ENCODE measurements at places on chromosomes 16 and 17.
A peak's percentile ranks its signal among the peaks of the same experiment; 100 is the strongest.

- no peak for DNase-seq
These were observed 217.3 kb downstream of the USP22 start for GRCh38 chr17:20825539-20825938.

DNA sequence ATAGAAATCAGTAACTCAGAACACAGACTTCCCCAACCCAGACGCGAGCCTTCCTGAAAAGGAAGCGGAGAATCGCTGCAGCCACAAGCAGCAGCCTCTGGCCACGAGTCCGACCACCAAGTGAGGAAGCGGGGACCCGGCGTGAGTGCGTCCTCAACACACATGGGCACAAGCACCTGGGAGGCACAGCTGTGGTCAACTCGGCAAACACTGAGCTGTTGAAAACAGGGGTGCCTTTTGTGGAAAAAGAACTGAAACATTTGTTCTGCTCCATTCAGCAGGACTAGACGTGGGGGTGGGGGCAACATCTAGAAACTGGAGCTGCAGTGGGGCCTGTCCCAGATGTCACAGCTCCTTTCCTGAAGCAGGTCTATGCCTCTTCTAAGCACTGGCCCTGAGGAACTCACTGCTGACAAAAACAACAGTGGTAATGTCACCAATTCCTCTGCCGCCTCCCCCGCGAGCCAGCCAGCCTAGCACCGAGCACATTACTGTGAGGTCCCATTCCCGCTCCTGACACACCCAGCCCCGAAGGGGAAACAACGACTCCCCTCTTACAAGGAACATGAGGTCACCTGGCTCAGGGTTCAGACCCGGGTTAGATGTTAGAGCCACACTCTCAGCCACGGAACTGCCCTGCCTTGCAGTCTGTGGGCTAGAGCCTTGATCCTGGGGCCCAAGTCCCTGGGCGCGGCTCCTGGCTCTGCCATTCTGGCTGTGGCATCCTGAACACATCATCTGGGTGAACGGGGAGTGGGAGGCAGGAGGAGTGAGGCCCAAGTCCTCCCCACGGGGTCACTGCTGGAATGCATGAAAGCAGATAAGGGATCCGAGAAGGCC, 29.0 kb downstream of the KDM8 start:
- no peak for DNase-seq

DNA sequence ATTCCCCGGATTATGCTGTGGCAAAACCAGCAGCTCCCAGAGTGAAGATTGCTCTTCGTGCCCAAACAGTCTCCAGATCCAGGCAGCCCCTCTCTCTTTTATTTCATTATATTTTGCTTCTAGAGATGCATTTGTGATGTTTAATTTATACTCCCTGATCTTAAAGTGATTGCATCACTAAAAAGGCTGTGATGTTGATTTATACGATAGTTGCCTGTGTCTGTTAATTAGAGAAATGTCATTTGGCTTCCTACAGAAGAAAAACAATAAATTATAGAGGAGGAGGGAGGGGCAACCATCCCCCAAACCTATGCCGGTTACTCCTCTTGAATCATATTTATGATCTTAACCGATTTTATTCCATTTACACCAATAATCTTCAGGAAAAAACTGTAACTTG, 615.3 kb downstream of the TOX3 start:
- DNase-seq: no peak

- no peak for DNase-seq
These were observed 90.7 kb downstream of the AXIN2 start for GRCh38 chr17:65470783-65471182.

- no peak for DNase-seq
These were observed 356.2 kb downstream of the RBFOX1 start for GRCh38 chr16:7688811-7689210.

GRCh38 chr16:20673882-20674683, 23.4 kb downstream of the ACSM1 start:
- DNase-seq: no peak

DNA sequence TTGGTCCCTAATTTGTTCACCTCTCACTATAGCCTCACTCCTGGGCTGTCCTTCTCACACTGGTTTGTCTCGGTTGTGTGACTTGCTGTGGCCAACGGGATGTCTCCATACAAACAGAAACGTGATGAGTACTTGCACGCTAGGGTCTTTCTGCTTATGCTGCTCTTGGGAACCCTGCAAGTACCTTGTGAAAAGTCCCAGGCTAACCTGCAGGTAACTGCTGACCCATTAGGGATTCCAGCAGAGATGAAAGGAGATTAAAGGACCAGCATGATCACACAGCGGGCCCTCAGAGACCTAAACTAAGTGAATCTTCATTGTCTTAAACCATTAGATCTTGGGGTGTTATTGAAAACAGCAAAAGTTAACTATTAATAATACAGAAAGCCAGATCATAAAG, 562.8 kb upstream of the GOT2 start:
- DNase-seq: no peak

DNA sequence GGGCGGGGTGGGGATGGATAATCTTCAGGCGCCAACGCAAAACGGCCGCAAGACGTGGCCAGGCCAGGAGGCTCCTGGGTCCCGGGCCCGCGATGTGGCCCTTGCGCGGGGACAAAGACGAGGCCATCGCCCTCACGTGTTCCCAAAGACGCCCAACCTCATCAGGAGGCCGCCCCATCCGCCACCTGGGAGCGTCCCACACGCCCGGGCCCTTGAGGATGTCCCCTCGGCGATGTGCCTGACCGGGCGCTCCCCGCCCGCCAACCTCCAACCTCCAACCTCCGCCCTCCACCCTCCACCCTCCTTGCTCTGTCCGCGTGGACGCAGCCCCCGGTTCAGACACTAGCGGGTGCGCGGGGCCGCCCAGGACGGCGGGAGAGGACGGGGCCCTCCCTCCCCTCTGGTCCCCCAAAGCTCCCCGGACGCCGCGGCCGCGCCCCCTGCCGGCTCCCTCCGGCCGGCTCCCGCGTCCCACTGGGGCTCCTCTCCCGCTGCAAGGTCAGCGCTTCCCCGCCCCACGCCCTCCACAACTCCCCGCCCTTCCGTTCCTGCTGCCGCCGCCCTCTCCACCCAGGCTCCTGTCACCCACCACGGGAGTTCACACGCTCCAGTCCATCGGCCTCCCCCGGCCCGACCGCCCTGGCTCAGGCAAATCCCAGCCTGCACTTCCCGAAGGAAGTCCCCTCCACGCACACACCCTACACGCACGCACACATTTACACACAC, 250.8 kb upstream of the RPL38 start:
- DNase-seq: peak; percentile 25

DNA sequence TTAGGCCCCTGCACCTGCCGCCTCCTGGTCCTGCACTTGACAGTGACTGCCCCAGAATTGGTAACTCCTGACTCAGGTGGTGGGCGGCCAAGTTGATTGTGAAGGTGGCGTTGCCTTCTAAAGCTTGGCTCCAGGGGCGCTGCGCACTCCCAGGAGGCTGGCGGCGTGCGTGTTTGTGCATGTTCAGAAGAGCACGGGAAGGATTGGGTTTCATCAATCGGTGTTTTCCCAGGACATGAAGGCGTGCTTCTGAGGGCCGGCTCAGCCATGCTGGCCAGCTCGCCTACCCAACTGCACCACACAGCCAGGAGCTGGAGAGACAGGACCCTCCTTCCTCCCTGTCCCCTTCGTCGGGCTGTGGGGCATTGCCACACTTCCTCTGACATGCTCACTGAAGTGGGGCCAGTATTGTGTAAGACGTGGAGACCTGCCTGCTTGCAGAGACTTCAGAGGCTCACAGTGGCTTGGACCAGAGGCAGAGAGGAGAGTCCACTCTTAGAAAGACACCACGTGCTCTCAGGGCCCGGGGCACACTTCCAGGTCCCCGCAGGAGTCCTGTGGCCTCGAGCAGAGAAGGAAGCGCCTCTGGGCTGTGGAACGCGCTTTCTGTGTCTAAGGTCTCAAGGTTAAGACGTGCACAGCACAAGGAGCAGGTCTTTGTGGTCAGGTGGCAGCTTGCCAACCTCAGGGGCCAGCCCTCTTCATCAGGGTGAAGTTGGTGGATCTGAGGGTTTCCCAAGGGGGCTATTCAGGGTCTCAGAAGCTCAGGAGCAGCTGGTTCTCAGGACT, 2.8 kb downstream of the RAB40C start:
- DNase-seq: no peak

- DNase-seq: no peak
These were observed 4.4 kb downstream of the PRSS36 start for GRCh38 chr16:31145398-31145990.

- DNase-seq: no peak
These were observed 440.6 kb downstream of the HS3ST3B1 start for GRCh38 chr17:14741491-14741890.

DNA sequence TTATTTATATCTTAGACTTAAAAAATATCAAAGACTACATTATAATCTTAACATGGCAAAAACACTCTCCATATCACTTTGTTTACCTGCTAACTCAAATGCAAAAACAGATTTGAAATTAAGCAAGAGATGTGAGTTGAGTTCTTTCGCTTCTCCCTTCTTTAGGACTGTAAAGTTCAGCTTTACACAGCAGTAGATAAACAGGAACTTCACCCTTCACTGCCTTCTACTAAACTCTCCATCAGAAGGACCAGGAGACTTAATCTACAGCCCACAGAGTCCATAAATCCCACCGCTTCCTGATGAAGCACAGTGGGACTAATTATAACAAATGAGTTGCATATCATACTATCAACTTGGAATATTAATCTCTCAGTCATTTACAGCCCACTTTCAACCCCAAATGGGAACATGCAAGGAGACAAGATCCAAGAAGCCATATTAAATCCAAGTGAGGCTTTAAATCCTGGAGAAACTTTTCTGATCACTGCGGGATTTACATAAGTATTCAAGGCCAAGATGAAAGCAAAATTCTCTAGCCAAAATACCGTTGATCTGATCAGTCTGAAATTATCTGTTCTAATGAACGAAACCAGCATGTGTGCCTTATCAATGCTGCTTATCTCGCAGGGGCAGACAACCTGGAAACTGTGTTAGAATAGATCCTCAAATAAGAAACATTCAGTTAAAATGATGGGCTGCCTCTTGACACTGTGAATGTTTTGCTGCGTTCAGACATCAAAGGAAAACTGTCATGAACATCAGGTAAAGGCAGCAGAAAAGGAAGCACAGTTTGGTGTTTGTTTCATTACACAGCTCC, 1.6 kb downstream of the AMFR start:
- no peak for DNase-seq

GRCh38 chr16:77790912-77791311, 2.5 kb downstream of the VAT1L start:
- no peak for DNase-seq

DNA sequence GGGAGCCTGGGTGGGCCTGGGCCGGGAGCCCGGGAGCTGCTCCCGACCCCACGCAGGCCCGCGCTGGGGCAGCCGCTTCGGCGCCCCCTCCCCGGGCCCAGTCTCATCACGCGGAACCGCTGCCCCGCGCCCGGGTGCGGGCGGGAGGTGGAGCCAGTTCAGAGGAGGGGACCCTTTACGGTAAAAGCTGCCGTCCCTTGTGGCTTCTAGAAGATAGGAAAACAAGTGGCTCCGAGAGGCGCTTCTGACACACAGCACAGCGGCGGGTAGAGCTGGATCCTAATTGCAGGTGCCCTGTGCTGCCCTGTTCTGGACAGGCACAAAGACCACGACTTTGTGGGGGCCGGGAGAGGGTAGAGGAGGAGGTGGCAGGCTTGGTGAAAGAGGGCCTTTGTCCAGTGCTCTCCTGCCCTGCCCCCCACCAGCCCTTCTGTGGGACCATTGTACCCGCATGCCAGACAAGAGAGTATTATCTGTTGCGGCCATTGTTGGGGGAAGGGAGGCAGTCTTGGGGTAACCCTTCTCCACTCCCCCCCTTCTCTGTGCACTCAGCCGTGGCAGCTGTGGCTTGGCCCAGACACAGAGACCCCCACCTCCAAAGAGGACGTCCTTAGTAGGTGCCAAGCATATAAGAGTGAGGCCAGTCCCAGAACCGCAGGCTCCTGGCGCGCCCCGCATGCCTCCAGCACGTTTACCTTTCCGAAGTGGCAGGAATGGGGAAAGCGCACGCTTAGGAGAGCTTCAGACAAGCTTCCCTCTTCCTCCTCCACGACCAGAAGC, 736 bp downstream of the CNP start:
- DNase-seq: peak; percentile 21

- no peak for DNase-seq
These were observed 1200.0 kb downstream of the CDH11 start for GRCh38 chr16:63921737-63922295.

DNA sequence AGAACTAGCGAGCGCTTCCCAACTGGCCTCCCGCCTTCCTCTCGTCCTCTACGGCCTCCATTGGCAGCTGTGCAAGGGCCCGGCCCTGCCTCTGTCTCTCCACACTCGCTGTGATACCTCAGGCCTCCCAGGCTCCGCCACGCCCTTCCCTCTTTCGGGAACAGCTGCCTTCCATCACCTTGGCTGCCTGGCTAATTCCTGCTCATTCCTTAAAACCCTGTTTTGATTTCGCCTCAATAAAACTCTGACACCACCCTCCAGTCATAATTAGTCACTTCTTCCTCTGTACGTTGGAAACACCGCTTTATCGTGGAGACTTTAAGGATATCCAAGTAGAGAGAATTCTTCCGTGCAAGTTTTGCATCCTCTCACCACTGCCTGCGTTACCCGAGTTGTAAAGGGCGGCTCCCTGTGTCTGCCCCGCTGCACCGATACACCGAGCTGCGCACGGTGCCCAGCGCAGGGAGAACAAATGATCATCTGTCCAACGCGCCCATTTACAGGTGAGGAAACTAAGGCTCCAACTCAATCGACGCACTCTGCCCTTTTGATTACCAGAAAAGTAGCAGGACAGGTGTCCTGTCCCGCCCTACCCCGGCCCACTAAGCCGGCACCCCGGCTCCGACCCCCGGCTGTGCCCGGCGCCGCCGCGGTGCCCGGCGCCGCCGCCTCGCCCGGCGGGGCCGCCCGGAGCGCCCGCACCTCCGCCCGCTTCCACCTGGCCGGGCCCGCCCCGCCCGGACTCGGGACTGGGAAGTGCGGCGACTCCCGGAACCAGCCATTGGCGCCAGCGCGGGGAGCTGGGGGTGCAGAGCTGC, 139.7 kb downstream of the SEC14L1 start:
- no peak for DNase-seq

- no peak for DNase-seq
These were observed 375.3 kb downstream of the WWOX start for GRCh38 chr16:78474762-78475161.

GRCh38 chr16:55876854-55877253, 1.7 kb upstream of the CES5A start:
- no peak for DNase-seq

- DNase-seq: no peak
These were observed 14.5 kb downstream of the BAIAP2 start for GRCh38 chr17:81049372-81049911.

GRCh38 chr17:15404106-15405057, 63.0 kb upstream of the TEKT3 start:
- no peak for DNase-seq
